NCI-H446 (cell line): ENCODE measurements at places on chromosomes 4 and X.

DNA sequence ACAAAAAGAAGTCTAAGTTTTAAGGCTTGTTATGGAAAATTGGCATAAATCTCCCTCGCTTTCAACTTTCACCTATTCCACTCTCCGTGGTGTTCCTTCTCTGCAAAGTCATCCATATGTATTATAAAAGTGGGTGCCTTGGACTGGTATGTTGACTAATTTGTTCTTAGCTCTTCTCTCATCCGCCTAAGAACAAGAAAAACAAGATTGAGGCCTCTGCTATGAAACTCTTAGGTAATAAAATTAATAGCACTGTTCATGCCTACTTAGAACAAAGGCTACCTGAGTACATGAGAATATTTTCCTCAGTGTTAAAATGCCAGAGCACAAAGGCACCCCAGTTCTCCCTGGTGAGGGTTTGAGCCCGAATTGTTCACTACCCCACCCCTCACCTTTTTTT is 1.3 kb downstream of the CNGA1 start:
- no peak for DNase-seq

- no peak for DNase-seq
These were observed 88.0 kb downstream of the GUCY2F start for GRCh38 chrX:109393859-109394258.

DNA sequence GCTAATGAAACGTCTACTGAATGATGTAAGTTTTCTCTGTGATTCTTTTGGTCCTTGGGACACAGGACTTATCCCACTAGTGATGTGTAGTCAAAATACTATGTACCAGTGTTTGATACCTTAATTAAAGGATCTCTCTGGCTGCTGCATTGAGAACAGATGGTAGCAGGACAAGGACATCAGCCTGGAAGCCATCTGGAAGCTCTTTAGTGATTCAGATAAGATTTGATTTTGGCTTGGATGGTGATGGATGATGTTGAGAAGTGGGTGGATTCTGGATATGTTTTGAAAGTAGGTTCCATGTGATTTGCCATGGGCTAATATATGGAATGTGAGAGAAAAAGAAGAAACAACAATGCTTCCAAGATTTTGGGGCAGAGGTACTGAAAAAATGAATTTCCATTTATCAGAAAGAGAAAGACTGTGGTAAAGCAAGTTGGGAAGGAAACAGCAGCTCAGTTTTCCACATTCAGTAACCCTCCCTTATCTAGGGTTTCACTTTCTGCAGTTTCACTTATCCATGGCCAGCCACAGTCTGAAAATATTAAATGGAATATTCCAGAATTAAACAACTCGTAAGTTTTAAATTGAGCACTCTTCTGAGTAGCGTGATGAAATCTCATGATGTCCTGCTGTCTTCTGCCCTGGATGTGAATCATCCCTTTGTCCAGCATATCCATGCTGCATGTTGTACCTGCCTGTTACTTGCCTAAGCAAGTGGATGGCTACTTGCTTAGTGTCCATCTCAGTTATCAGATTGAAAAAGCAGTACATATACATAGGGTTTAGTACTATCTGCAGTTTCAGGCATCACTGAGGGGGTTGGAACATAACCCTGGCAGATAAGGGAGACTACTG is 15.6 kb downstream of the CD38 start:
- peak; percentile 56 for DNase-seq

GRCh38 chr4:153933915-153934687 is 145.2 kb upstream of the SFRP2 start:
- DNase-seq = no peak
